ENCODE measurements at places on chromosomes 16 and 17.

GRCh38 chr17:44911133-44912001, 3.9 kb downstream of the GFAP start:
- no peak for DNase-seq

DNA sequence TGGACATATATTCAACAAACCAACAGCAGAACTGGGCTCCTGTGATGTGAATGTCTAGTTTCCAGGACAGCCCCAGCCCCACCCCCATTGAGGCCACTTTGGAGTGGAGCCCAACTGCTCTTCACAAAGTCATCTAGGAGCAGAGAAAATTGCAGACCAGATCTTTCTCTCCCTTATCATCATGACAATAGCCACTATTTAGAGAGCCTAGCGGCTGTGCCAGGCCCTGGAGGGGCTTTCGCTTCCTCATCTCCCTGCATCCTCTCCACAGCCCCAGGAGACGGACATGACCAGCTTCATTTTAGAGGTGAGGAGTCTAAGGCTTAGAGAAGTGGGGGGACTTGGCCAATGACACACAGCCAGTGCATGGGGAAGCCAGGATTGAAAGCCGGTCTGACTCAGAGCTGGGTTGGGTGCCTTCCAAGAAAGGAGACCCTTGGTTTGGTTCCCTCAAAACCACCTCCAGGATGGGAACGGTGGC, 1.4 kb downstream of the PRSS8 start:
- no peak for DNase-seq

GRCh38 chr16:889586-889985, 81.2 kb downstream of the LMF1 start:
- no peak for DNase-seq

GRCh38 chr16:87701505-87701921, 64.3 kb downstream of the KLHDC4 start:
- DNase-seq: no peak

- DNase-seq: no peak
These were observed 12.2 kb downstream of the N4BP1 start for GRCh38 chr16:48597563-48598387.

- no peak for DNase-seq
These were observed 349.4 kb downstream of the SOX9 start for GRCh38 chr17:72470121-72470705.

GRCh38 chr17:10121971-10122707, 76.3 kb downstream of the GAS7 start:
- no peak for DNase-seq

DNA sequence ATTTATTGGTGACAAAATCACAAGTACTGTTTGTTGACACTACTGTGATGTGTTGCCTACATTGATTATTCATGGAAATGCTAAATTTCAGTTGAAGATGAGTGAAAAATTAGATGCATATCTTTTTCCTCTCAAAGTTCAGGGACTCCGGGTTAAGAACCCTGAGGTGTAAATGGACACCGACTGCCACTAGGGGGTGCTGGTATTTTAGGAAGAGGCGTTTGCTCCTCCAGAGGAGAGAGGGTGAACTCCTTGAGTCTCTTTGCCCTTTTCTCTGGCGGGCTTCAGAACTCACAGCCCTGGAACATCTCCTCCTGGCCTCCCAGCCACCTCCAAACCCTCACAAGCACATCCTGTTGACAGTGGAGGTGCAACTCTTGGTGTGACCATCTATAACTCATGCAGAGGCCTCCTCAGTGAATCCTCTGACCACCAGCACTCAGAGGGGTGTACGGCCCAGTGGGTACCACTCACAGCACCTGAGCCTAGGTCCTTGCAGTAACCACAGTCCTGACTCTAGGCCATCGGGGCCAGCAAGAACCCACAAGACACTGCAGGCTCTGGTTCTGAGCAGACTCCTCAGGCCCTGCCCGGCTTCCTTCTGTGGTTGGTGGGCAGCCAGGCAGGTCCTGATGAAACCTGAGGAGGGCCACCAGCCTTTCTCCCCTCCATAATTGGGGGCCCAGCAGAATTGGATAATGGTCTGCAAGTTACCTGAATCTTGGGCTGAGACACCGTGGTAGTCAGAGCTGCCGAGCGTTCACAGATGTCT, 26.2 kb upstream of the PIK3R5 start:
- DNase-seq: peak; percentile 79

- no peak for DNase-seq
These were observed 686.2 kb downstream of the KCNJ2 start for GRCh38 chr17:70855401-70856054.

- no peak for DNase-seq
These were observed 19.4 kb downstream of the GNA13 start for GRCh38 chr17:65037157-65037556.

- DNase-seq: no peak
These were observed 31.4 kb downstream of the EPN2 start for GRCh38 chr17:19268611-19269010.

DNA sequence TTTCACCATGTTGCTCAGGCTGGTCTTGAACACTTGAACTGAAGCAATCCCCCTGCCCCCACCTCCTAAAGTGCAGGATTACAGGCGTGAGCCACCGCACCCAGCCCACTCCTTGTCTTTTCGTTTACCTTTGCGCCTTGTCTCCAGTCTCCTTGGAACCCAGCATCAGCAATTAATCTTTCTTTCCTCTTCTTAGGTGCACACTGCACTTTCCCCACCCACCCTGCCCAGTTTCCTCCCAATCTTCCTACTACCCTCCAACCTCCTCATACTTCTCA, 1.5 kb upstream of the CLDN7 start:
- DNase-seq: no peak
